ENCODE measurements at places on chromosomes 3 and 15. TPM values are rescaled to one million over a fixed set of nuclear protein-coding genes. Genes with fewer than 3 reads are reported as not detected.

DNA sequence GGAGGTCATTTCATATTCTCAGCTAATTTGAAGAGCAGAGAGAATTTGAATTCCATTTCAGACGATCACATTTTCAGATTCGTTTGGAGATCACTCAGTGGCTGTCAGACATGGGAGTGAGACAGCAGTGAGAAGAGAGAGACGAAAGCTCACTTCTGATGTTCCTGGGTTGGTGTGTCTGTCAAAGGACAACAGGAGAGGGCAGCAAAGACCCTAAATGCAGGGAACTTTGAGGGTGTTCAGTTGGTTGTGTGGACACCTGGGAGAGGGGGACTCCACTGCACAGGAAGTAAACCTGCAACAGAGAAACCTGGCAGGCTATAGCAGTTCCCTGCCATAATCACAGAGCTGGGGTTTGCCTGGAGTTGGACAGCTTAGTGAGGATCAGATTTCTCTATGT is 675.1 kb downstream of the SQOR start:
- no peak for DNase-seq
- H3K27ac ChIP-seq = no peak overlapping the region
- no peaks in the 10 kb centered on the region for H3K4me1 ChIP-seq
- no peaks in the 10 kb centered on the region for H3K27me3 ChIP-seq
- no peak overlapping the region for H3K4me3 ChIP-seq
- H3K36me3 ChIP-seq = no peaks in the 10 kb centered on the region

DNA sequence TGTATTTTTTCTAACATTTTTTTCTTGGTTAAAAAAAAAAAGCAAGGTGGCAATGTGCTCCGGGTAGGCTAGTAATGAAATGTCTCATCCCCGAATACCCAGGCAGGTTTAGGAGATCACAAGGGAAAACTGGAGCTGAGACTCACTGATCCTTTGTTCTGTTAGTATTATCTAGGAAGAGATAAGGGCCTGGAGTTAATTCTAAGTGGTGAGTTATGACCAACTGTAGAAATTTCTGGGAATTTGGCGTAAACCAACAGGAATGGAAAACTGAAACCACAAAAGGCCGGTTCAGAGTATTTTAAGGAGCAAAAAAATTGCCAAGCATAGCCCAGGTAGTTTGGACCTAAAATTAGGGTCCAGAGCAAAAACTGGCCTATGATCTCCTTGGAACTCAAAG is 12.4 kb downstream of the PPM1M start:
- no peak overlapping the region for H3K27ac ChIP-seq
- H3K4me3 ChIP-seq = no peak overlapping the region
- no peaks in the 10 kb centered on the region for H3K4me1 ChIP-seq
- DNase-seq = no peak
- no peaks in the 10 kb centered on the region for H3K27me3 ChIP-seq

The GATM gene
- total RNA-seq = 218 TPM

DNA sequence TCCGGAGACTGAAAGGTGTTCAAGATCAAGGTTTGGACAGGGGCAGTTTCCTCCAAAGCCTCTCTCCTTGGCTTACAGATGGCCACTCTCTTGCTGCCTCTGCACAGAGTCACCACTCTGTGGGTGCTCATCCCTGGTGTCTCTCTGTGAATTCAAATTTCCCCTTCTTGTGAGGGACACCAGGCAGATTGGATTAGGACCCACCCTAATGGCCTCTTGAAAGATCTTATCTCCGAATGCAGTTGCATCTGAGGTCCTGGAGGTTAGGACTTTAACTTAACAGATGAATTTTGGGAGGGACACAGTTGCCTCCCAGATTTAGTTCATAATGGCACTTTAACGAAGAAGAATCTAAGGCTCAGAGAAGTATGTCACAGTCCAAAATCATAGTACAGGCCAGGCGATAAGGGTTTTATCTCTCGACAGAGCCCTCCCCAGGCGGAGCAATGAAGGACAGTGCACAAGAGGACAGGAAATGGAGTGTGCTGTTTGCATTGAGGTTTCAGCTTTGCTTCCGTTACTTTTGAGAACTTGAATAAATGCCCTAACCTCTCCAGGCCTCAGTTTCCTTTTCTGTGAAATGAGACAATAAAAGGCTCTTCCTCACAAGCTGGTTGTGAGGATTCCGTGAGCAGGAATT is 38.9 kb upstream of the KIF23 start:
- H3K36me3 ChIP-seq = no peaks in the 10 kb centered on the region
- no peak overlapping the region for H3K4me3 ChIP-seq
- DNase-seq = no peak
- H3K4me1 ChIP-seq = no peaks in the 10 kb centered on the region
- no peak overlapping the region for H3K27ac ChIP-seq
- H3K27me3 ChIP-seq = no peaks in the 10 kb centered on the region

GRCh38 chr3:28674212-28674611 is 325.6 kb upstream of the AZI2 start:
- H3K27ac ChIP-seq = no peak overlapping the region
- H3K4me1 ChIP-seq = no peaks in the 10 kb centered on the region
- no peak overlapping the region for H3K4me3 ChIP-seq
- no peaks in the 10 kb centered on the region for H3K27me3 ChIP-seq

GRCh38 chr15:39785841-39786240 is 3.2 kb upstream of the FSIP1 start:
- H3K4me3 ChIP-seq = no peak overlapping the region
- H3K27me3 ChIP-seq = no peaks in the 10 kb centered on the region
- DNase-seq = no peak
- H3K4me1 ChIP-seq = peaks cover 1% of the 10 kb centered on the region
- H3K27ac ChIP-seq = no peak overlapping the region

- H3K4me1 ChIP-seq = peaks cover 3% of the 10 kb centered on the region
- H3K27ac ChIP-seq = no peak within 1 kb of the TSS
- no peak for DNase-seq
- no peak within 1 kb of the TSS for H3K4me3 ChIP-seq
- no peaks in the 10 kb centered on the region for H3K36me3 ChIP-seq
Measured at GRCh38 chr3:36763850-36764703, at the start of gene DCLK3. TSS of gene DCLK3 (minus strand) at chr3:36764553. CDS start at chr3:36764263, 290 bp downstream.

GRCh38 chr15:69000725-69001503 is 13.6 kb upstream of the NOX5 start:
- H3K36me3 ChIP-seq = no peaks in the 10 kb centered on the region
- H3K27ac ChIP-seq = no peak overlapping the region
- no peaks in the 10 kb centered on the region for H3K27me3 ChIP-seq

GRCh38 chr3:186630950-186631641 is 9.1 kb upstream of the FETUB start:
- no peaks in the 10 kb centered on the region for H3K36me3 ChIP-seq
- no peak for DNase-seq
- no peaks in the 10 kb centered on the region for H3K4me1 ChIP-seq
- H3K27ac ChIP-seq = no peak overlapping the region
- H3K27me3 ChIP-seq = no peaks in the 10 kb centered on the region
- H3K4me3 ChIP-seq = no peak overlapping the region

The RASL12 gene
- total RNA-seq = 25.2 TPM

DNA sequence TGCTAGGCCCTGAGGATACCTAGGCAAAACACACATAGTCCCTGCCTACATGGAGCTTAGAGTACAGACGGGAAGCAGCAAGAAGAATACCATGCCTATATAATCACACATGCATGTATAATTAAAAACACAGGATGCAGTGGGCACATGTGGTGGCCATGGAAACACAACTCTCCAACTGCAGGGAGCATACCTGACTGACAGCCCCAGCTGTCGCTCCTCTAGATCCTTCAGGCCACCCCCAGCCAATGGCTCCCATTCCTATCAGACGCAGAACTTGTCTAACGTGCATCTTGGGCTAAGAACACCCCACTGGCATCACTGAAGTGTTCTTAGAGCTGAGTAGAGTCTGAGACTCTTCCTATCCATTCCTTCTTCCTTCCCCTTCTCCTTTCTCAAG is 125.5 kb upstream of the FRMD4B start:
- DNase-seq = no peak
- H3K4me1 ChIP-seq = no peaks in the 10 kb centered on the region
- H3K27ac ChIP-seq = no peak overlapping the region
- H3K36me3 ChIP-seq = no peaks in the 10 kb centered on the region

The GOLGA8O gene
- total RNA-seq = 1.1 TPM

DNA sequence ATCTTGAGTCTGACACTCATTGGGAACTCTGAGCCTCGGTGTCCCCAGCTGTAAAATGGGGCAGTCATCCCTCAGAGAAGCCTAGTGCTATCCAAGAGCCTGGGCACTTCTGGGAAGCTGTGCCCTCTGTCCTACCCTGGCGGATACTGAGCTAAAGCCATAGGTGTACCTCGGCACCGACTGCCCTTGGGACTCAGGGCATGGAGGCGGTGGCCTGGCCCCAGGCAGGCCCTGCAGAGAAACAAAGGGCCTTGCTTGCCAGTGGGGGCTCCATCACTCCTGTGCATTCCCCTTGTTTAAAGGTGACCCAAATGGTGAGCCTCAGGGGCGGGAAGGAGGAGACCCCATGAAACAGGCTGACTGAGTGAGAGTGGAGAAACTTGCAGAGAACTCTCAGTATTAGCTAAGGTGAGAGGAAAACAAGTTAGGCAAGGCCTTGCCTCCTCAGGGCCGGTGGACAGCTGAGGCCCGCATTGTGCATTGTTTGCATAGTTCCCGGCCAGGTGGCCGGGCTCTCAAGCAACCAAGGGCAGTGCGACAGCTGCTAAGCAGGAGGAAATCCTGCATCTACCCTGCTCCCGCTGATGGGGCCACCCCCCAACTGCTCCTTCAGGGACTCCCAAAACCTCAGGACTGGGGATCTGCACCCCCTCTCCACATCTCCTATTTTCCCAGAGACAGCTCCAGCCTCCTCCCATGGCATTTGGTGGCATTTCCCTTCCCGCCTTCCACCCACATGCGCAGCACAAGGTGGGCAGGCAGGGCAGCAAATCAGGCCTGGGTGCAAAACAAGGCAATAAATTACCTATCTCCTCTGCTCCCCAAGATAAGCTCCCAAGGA is 4.3 kb downstream of the PFKFB4 start:
- H3K36me3 ChIP-seq = no peaks in the 10 kb centered on the region
- no peak overlapping the region for H3K27ac ChIP-seq
- peaks cover 3% of the 10 kb centered on the region for H3K4me1 ChIP-seq
- H3K4me3 ChIP-seq = no peak overlapping the region

DNA sequence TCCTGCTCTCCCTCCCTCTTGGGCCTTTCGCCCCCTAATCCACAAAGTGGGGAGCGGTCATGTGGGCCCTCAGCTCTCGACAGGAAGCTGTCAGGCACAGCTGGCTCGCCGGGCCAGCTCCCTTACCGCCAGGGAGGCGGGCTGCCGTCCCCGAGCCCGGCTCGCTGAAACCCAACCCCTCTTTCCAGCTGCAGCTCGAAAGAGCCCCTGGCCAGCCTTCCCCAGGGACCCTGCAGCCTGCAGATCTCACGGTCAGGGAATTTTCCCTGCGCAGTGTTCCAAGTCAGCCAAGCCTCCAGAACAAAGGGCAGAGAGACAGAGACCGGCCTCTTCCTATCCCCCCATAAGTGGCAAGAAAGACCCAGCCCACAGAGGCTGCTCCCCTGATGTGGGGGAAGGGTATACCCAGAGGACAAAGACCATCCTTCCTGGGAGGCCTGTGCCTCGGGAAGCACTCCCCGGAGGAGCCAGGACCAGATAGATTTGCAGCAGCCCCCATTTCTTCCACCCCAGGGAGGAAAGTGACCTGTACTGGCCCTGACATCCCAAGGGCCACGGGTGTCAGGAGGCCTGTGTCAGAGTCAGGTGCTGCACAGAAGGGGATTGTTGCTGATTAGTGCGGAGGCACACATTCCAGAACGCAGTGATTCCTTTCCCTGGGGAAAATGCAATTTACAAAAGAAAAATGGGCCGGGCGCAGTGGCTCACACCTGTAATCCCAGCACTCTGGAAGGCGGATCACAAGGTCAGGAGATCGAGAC is 32.6 kb downstream of the MAGEF1 start:
- no peaks in the 10 kb centered on the region for H3K27me3 ChIP-seq
- no peak overlapping the region for H3K4me3 ChIP-seq
- DNase-seq = peak; percentile 58

The PRR23E gene
- not detected for total RNA-seq

The GOLGA8Q gene
- total RNA-seq = 1.0 TPM

- H3K4me1 ChIP-seq = no peaks in the 10 kb centered on the region
- no peak overlapping the region for H3K4me3 ChIP-seq
- DNase-seq = no peak
- H3K27me3 ChIP-seq = no peaks in the 10 kb centered on the region
Measured at GRCh38 chr3:184395320-184395660, 15.4 kb downstream of the CHRD start.

- peaks cover 2% of the 10 kb centered on the region for H3K4me1 ChIP-seq
- no peak overlapping the region for H3K27ac ChIP-seq
- H3K4me3 ChIP-seq = no peak overlapping the region
Measured at GRCh38 chr15:39592500-39592899, 11.6 kb downstream of the THBS1 start.

DNA sequence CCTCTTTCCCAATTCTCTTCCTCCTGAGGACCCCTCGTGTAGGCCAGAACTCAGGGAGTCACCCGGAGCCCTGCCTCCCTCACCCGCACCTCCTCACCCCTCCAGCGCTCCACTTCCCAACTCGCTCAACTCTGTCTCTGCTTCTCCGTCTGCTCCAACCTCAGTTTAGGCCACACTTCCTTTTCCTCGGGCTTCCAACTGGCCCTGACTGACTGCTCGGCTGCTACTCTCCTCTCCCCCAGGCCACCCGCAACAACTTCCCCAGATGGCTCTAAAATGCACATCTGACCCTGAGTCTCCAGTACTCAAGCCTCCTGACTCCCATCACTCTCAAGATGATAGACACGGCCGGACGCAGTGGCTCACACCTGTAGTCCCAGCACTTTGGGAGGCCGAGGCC is 23.6 kb downstream of the TMEM44 start:
- H3K27ac ChIP-seq = no peak overlapping the region
- H3K4me1 ChIP-seq = no peaks in the 10 kb centered on the region
- DNase-seq = no peak
- no peaks in the 10 kb centered on the region for H3K27me3 ChIP-seq

- no peaks in the 10 kb centered on the region for H3K27me3 ChIP-seq
- no peaks in the 10 kb centered on the region for H3K4me1 ChIP-seq
- no peak overlapping the region for H3K27ac ChIP-seq
- H3K4me3 ChIP-seq = no peak overlapping the region
- no peak for DNase-seq
Measured at GRCh38 chr15:34773013-34773412, 18.2 kb upstream of the GJD2 start.

GRCh38 chr3:57757642-57758297 is 1.7 kb downstream of the SLMAP start:
- no peaks in the 10 kb centered on the region for H3K27me3 ChIP-seq
- peaks cover 9% of the 10 kb centered on the region for H3K4me1 ChIP-seq
- H3K27ac ChIP-seq = no peak overlapping the region
- no peak for DNase-seq

DNA sequence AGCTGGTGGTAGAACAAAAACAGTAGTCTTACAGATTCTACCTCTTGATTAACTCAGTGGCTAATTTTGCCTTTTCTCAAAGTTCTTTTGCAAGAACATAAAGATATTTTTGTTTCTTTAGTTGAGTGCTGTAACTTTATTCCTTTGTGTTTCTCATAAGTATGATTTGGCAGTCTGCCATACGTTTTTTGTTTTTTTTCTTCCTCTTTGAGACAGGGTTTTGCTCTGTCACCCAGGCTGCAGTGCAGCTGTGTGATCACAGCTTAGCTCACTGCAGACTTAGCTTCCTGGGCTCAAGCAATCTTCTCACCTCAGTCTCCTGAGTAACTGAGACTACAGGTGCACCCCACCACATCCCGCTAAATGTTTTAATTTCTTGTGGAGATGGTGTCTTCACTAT is 22.4 kb downstream of the B3GNT5 start:
- no peak for DNase-seq
- no peaks in the 10 kb centered on the region for H3K4me1 ChIP-seq
- no peaks in the 10 kb centered on the region for H3K36me3 ChIP-seq
- no peaks in the 10 kb centered on the region for H3K27me3 ChIP-seq
- H3K4me3 ChIP-seq = no peak overlapping the region

- no peak for DNase-seq
- H3K4me1 ChIP-seq = peaks cover 5% of the 10 kb centered on the region
- no peaks in the 10 kb centered on the region for H3K36me3 ChIP-seq
- H3K27ac ChIP-seq = no peak overlapping the region
Measured at GRCh38 chr3:25782636-25782937, 656 bp downstream of the NGLY1 start.
